ENCODE measurements at places on chromosomes 6 and 20.

DNA sequence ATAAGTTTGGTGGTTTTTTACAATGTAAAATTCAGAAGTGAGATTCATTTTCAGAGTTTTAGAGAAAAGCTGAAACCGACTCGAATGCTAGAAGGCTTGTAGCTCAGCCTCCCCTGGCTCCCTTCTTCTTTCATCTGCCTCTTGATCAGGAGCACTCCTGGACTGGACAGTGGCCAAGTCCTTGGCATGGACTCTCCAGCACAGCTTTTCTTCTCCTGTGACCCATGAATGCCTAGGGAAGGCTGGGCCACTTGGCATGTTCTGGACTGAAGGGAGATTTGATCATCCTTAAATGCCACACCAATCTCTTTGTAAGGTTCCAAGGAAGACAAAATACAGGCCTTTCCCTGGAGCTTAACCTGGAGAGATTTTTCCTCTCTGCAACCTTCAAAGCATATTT lies 384.0 kb upstream of the SASH1 start:
- no peak for DNase-seq

- DNase-seq: peak; percentile 19
Measured at GRCh38 chr6:164109770-164110140, 695.2 kb downstream of the QKI start.

DNA sequence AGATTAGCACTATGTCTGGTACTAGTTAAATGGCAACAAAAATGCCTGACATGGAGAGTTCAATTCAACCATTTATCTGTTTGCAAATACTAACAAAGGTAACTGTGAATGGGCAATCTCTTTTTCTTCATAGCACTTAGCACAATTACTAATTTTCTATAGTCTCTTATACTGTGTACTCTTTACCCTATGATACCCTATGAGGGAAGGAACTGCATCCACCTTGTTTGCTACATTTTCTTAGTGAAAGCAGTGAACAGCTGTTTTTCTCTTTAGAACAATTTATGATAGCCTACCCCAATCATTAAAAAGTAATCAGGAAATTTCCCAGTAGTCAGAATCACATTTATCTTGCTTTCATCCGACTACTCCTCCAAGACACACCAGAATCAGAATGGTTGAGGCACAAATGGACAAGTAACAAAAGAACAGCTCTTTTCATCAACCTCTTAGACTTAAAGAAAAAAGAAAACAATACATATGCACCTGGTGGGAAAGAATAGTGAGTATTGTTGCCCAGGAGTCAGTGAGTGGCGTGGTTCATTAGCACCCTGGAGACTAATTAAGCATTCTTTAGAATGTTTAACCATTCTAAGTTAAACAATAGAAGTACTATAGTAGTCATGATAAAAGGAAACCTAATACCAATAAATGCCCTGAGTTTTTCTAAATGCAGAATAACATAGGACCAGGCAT lies 16.7 kb downstream of the ZNF292 start:
- DNase-seq: no peak

GRCh38 chr6:90229331-90230010 lies 67.2 kb downstream of the BACH2 start:
- no peak for DNase-seq

All from lung (tissue), 17 donors.